Activated T-helper 1 cell treated with anti-CD3 and anti-CD28 coated beads, Interleukin-12 subunit alpha, Interleukin-12 subunit beta, Interleukin-2, Interleukin-4 antibody, amounts not matched to agents 30 ng/mL and 10 ng/mL and 1 ng/mL, durations not matched to agents 14 hours and 24 hours and 36 hours (primary cell): ENCODE measurements at places on chromosomes 6 and 20.
A peak's percentile ranks its signal among the peaks of the same experiment; 100 is the strongest.

GRCh38 chr6:18268066-18268465 lies 3.7 kb upstream of the DEK start:
- DNase-seq, result no peak

- no peak for DNase-seq
Observed at GRCh38 chr20:10089871-10090587, 55.2 kb downstream of the ANKEF1 start.

DNA sequence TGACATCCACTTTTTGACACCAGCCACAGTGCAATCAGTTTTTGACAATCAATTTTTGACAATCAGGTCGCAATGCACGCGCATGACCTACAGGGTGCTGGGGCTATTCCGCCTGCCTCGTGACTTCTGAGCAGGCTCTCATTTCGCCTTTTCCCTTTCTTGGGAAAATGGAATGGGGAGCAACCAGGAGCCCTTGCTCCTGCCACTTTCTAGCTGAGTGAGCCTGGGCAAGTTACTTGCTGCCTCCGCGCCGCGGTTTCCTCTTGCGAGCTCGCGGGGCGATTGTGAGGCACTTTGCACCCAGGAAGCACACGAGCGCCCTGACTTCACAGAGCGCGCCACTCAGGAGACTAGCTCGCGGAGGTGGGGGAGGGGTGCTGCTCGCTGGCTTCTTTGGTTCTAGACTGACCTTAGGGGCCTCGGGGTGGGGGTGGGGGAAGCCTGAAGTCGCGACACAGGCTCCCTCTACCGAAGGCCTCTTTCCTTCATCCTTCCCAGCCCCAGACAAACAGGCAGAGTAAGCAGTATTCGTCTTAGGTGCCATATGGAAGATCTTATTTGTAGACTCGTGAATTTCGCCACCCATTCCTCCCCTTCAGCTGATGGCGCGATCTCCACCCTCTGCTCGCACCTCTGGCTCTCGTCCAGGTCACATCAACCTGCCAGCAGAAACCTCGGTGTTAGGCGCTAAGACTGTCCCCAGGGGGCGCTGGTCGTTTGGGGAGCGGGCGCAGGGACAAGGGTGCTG lies 4.6 kb downstream of the TP53TG5 start:
- DNase-seq, result peak; percentile 79

- DNase-seq, result no peak
Observed at GRCh38 chr20:34639755-34640222, 37.1 kb downstream of the PIGU start.

GRCh38 chr6:33589731-33590530 lies 9.9 kb upstream of the BAK1 start:
- no peak for DNase-seq

GRCh38 chr20:49832632-49833327 lies 20.2 kb downstream of the SLC9A8 start:
- no peak for DNase-seq

GRCh38 chr6:23077772-23078171 lies 508.4 kb downstream of the HDGFL1 start:
- no peak for DNase-seq

DNA sequence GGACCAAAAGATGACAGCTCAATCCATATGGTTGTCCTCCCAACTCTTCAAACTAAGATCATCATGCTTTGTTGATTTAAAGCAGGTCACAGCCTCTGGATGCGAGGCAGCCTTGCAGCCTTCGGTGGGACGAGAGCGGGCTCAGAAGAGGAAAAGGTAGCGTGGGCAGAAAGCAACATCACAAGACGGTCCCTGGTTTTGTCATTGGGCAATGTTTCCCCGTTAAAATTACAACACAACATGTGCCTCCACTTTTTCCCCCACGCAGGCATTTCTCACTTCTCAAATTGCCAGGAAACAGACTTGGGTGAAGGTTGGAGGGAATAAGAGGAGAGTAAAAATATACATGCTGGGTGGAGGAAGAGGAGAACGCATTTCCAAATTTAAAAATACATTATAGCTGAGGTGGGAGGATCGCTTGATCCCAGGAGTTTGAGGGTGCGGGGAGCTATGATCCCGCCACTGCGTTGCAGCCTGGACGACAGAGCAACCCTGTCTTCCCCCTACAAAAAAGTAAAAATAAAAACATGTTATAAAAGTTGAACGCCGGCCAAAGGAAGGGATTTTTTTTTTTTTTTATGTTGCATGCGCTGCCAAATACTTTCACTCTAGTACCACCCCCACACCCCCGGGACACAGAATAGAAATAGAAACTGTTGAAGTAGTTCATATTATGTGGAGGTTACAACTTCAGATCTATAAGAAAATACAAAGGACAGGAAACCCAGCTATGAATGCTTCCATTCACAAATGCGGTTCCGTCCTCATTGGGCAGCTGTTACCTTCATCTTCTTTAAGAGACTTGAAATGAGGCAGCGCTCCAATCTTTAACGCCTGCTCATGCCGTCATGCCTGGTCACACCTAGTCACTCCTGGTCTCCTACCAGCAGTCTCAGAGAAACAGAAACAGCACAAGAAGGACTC lies 13.9 kb upstream of the NAA20 start:
- DNase-seq, result no peak

- DNase-seq, result no peak
Observed at GRCh38 chr6:44464527-44465310, 77.2 kb downstream of the CDC5L start.

DNA sequence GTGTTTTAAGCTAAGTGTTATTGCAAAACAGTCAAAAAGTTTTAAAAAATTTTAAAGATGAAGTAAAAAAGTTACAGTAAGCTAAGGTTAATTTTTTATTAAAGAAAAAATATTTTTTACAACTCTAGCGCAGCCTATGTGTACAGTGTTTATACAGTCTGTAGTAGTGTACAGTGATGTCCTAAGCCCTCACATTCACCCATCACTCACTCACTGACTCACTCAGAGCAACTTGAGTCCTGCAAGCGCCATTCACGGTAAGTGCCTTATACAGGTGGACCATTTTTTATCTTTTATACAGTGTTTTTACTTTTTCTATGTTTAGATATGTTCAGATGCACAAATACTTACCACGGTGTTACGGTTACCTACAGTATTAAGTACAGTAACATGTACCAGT lies 83.4 kb upstream of the STMND1 start:
- DNase-seq, result no peak

GRCh38 chr6:28125401-28125800 lies 992 bp downstream of the ZSCAN16 start:
- DNase-seq, result no peak

- DNase-seq, result no peak
Observed at GRCh38 chr6:91497770-91498169, 910.9 kb upstream of the MAP3K7 start.

DNA sequence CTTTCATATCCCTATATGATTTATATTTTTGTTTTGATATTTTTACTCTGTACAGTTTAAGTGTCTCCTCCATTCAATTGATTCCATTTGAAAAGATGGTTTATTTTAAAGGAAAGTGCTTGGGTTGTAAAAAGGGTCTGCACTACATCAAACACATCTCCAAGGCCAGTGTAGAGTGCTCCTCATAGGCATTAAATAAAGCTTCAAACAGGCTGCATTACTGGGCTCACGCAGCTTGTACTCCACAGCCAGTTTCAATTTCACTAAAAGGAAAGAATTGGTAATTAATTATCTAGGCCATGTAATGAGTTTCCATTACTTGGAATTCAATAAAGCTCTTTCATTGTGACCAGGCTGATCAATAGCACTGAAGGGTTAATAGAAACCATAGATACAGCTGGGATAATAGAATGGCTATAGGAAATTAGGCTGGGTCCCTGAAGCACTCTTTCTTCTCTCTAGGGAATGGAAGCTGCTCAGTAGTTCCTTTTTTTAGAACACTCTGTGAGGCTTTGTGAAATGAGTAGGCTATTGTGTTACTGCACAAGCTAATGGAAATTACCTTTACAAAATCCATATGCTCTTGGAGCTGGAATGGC lies 442.2 kb downstream of the RNF144B start:
- no peak for DNase-seq

DNA sequence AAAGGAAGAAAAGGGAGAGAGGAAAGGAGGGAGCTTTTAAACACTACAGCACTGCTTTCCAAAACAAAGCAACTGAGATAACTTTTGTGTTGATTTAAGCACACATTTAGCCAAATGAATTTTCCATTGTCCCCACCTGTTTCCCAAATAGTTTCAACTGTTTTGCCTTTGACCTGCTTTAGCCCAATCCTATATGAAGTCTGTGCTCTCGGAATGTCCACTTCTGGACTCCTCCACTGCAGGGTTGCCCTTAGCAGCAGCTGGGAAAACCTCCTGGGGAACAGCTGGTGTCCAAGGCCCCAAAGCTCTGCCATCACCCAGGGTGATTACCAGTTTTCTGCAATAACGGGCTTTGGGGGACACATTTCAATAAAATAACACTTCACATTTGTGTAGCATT lies 44.9 kb upstream of the PKHD1 start:
- no peak for DNase-seq

GRCh38 chr6:83893024-83893423 lies 33.5 kb downstream of the CYB5R4 start:
- DNase-seq, result no peak

- DNase-seq, result no peak
Observed at GRCh38 chr6:150541576-150541975, 58.1 kb upstream of the PLEKHG1 start.

DNA sequence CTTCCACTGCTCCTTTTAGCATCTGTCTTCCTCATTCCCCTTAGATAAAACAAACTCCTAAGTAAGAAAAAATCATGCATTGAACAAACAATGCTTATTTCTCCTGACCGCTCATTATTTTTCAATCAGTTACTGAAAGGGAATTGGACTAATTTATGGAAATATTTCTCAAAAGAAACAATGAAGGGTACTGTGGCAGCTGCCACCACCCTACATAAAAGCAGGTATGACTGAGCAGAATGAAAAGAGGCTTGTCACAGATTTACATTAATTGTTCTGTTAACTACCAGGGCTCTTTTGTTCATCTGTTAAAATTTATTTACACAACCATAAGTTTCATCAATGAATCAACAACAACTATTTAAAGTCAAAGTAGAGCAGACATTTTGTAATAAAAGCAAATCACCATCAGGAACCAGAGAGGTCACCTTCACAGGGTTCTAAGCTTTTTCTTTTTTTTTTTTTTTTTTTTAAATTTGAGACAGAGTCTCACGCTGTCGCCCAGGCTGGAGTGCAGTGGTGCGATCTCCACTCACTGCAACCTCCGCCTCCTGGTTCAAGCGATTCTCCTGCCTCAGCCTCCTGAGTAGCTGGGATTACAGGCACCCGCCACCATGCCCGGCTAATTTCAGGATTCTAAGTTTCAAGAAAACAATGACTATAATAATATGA lies 204.0 kb downstream of the PTPRK start:
- no peak for DNase-seq

DNA sequence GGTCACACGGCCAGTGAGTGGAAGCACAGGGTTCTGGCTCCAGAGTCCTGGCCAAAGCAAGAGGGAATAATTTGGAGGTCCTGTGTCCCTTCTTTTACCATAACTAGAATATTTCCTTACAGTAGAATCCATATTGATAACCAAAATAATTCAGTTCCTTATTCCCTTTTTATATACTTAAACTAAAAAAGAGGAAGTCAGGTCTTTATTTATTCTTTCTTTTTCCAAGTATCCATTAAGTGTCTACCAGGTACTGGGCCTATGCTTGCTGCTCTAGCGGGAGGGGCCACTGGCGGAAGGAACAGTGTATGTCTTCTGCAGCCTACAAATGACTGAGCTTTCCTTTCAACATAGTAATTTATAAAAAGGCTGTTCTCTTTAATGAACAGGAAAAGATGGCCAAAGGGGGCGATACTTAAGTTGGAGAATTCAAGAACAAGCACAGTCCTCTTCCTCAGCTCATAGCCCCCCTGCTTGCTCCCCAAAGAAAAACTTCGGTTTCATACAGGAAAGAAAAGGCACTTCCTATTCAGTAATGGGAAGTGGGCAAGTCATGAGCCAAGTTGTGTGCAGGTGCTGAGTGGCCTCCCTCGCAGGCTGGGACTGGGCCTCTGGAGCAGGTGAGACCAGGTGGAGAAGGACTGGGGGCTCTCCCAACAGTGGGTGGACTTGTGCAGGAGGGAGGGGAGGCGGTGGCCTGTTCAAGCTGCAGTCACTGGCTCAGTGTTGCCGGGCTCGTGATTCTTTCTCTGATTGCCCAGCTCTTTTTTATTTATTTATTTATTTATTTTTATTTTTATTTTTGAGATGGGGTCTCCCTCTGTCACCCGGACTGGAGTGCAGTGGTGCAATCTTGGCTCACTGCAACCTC lies 110.9 kb downstream of the ARMC2 start:
- DNase-seq, result no peak

- DNase-seq, result no peak
Observed at GRCh38 chr6:80181352-80182081, 75.0 kb downstream of the BCKDHB start.

DNA sequence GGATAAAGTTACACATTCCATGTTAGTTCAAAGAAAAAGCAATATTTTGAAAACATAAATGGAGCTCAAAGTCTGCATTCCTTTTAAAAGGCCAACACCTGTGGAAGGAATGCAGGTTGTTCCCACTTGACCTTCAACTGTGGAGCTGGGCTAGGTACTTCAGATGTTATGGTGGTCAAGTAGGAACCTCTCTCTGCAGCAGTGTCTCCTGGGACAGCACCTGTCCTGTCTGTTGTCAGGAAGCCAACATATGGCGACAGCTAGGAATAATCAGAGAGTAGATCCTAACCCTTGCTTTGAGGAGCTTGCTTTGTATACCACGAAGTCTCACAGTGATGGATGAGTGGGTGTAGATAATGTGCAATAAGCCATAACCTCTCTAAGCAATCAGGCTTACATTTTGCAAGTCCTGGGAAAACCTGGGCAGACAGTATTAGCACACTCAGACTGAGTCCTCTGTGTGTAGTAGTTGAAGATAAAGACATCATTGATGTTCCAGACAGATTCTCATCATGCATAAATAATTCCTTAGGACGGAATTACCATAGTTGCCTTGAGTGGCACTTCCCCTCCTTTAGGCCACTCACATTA lies 347.5 kb downstream of the PRL start:
- no peak for DNase-seq

- DNase-seq, result no peak
Observed at GRCh38 chr6:119436583-119436982, 87.0 kb upstream of the MAN1A1 start.
